ENCODE measurements at places on chromosomes 7 and 10.

DNA sequence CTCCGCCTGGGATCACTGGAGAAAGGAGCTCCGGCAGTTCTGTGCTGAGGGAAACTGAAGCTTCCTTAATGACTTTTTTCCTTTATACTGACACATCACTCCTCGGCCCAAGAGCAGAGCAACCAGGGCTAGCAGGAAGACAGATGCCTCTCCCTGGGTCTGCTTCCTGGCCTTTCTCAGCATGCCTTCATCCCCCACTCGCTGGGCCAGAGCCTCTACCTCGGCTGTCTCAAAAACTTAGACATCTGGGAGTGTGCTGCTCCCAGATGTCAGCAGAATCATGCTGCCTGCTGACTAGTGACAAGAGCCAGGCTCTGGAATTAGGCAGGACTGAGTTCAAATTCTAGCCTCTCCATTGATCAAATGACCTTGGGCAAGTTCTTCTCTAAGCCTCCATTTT, 24.4 kb upstream of the LRRC4 start:
- DNase-seq = no peak

DNA sequence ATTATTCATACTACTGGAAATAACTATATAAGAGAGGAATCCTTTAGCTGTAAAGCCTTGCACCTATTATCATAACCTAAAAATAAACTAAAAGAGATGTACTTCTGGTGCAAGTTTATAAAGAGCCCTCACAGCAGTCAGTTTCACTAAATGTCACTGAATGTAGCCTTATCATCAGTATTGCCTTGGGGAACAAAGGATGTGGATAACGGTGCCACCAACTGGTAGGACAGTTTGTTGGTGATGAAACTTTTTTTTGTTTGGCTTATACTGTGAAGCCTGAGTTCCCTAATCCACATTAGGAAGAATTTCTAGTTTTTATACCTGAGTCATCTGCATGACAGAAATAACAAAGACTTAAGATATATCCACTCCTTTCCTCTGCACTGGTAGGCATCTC, 117.9 kb upstream of the COL1A2 start:
- no peak for DNase-seq

GRCh38 chr10:44388641-44389040, 3.7 kb upstream of the CXCL12 start:
- DNase-seq = no peak

- no peak for DNase-seq
These were observed 6.9 kb upstream of the CYTH3 start for GRCh38 chr7:6279341-6279740.

- DNase-seq = peak; percentile 76
These were observed 4.2 kb upstream of the UPP1 start for GRCh38 chr7:48084727-48085432.

DNA sequence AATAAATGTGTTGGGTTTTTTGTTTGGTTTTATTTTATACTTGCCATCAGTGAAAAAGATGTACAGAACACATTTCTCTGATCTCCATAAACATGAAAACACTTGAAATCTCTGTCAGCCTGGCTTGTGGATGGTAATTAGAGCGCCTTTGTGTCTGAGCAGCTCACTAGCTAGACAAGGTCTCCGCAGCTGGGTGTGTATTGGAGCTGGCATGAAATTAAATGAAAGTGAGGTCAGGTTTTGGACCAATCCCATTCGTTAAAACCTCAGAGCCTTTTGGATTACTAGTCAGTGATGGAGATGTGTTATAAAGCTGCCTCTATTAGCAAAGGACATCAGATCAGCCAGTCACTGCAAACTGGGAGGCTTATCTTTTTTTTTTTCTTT, 2.7 kb downstream of the FRAT1 start:
- no peak for DNase-seq

DNA sequence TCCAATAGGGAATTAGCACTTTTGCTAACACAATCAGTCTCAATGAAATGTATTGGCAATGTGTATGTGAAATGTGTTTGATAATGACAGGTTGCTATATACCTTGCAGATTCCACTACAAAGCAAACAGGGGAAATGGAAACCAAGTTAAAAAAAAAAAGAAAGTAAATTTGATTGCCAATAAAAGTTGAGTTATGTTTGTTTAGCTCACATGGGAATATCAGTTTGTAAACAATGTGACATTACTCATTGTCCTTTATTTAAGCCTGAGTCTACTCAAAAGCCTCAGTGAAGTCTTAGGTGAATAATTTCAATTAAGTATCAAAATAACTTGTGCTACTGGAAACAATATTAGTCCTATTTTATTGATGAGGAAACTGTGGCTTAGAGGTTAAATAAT, 285.2 kb downstream of the CACNA2D1 start:
- DNase-seq = no peak

- no peak for DNase-seq
These were observed 103.8 kb downstream of the ATE1 start for GRCh38 chr10:121823993-121824463.

GRCh38 chr7:27423290-27423689, 180.7 kb downstream of the EVX1 start:
- DNase-seq = no peak

DNA sequence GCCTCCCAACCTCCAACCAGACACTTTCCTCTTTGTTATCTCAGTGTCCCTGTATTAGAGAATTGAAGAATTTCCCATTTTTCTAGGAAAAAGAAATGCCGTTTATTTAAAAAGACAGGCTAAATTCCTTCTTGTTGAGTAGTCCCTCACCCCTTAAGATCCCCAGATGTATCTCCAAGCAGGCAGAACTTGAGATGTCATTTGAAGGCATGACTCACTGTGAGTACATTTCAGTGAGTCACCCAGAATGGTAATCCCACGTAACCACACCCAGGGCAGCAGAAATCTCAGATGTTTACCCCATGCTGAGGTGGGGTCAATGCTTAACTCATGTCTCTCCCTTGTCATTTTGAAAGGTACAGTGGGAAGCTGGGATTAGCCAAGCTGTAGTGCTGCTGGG, 4.4 kb downstream of the ZNF655 start:
- peak; percentile 24 for DNase-seq

DNA sequence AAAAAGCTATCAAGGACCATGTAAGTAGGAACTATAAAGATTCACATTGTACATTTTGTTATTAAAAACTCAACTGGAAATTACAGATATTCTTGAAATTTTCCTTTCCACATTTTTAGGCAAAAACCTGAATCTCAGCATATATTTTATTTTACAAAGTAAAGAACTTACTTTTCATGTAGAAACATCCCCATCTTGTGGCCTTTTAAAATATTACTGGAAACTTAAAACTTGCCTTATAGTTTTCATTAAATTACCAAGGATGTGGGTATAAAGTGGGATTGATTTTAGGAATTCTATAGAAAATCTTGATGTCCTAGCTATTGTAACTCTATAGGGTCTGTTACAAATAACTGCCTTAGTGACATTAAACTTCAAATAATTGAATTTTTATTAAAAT, 10.6 kb downstream of the DBF4 start:
- DNase-seq = no peak

- peak; percentile 43 for DNase-seq
These were observed 33.8 kb upstream of the ZFAND2A start for GRCh38 chr7:1193593-1194424.

DNA sequence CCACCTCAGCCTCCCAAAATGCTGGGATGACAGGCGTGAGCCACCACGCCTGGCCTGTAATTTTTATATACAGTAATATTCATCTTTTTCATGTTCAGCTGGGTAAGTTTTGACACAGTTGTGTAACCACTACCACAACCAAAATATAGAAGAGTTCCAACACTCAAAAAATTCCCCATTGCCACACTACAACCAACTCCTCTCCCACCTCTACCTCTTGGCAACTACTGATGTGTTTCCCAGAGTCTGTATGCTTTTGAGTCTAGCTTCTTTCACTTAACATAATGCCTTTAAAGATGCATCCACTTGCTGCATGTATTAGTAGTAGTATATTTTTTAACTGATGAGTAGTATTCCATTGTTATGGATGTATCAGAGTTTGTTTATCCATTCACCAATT, 90.7 kb downstream of the SRPK2 start:
- DNase-seq = no peak

GRCh38 chr7:50687096-50687495, 95.6 kb downstream of the GRB10 start:
- no peak for DNase-seq

DNA sequence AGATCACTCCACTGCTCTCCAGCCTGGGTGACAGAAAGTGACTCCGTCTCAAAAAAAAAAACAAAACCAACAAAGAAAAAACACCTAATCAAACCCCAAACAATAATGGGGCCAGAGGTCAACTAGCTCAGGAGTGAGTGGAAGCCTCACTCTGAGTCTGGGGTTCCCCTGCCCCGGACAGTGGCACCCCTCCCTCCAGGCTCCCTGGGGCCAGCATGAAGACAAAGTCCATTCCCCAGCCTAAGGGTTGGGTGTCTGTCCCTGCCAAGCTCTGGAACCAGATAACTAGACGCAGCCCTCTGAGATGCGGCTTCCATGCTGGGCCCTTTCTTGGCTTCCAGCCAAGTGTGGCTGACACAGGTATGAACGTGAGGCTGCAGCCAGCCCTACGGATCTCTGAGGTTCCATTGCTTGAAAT, 1.7 kb upstream of the FUOM start:
- DNase-seq = no peak

- no peak for DNase-seq
These were observed 19.1 kb upstream of the OGDHL start for GRCh38 chr10:49781247-49781646.

- DNase-seq = peak; percentile 1
These were observed 37.1 kb downstream of the CAMK2B start for GRCh38 chr7:44288381-44288685.

DNA sequence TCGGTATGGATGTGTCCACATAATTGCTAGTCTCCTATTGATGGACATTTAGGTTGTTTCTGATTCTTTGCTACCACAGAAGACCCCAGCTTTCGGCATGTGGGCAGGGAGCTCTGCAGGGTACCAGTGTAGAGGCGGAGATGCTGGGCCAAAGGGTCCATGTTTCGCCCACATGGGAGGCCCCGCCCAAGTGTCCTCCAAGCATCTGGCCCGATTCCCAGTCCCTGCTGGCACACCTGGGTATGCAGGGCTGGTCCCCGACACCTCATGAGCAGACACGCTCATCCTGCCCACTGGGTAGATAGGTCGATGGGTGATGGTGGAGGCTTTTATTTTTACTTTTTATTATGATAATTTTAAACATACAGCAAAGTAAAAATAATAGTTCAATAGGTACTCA, 19.4 kb upstream of the TBRG4 start:
- no peak for DNase-seq

- no peak for DNase-seq
These were observed 32.9 kb upstream of the JCAD start for GRCh38 chr10:30092151-30092790.

DNA sequence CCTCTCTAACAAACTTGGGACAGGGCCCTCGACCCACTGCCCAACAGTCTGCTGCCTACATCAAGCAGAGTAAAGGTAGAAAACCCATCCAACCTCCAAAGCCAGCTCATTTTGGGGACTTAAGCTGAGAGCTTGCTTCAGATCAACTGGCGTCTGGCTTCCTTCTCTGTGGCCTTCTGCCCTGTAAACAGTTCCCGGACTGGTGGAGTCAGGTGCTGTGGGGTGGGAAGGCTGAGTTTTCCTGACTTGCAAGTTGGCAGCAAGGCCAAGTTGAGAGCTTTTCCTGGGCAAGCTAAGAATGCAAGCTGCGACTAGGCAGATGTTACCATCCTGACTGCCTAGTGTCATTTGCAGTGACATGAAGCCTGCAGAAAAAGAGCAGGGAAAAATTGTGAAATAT, 3.7 kb downstream of the GALNT17 start:
- DNase-seq = no peak

DNA sequence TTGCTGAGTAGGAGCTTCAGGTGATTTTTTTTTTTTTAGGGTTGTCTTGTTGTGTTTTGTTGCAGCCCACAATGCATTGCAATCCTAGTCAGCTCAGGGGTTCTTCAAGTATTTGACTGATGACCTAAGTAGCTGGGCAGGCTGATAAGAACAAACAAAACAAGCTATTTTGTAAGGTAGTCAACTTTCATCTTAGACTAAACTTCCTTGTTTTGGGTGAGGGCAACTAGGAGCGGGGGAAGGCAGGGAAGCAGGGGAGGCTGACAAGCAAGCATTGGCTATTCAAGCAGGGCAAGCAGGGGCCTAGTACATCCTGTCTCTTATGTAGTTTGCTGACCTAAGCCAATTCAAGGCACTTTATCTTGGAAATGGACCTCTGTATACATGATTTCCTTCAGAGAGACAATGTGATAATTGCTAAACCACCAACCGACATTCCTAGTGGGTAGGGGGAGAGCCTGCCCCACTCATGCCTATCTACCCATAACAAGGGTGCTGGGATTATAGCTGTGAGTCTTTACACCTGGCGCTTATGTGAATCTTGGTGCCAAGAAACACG, 163.3 kb upstream of the PRKCQ start:
- DNase-seq = no peak

DNA sequence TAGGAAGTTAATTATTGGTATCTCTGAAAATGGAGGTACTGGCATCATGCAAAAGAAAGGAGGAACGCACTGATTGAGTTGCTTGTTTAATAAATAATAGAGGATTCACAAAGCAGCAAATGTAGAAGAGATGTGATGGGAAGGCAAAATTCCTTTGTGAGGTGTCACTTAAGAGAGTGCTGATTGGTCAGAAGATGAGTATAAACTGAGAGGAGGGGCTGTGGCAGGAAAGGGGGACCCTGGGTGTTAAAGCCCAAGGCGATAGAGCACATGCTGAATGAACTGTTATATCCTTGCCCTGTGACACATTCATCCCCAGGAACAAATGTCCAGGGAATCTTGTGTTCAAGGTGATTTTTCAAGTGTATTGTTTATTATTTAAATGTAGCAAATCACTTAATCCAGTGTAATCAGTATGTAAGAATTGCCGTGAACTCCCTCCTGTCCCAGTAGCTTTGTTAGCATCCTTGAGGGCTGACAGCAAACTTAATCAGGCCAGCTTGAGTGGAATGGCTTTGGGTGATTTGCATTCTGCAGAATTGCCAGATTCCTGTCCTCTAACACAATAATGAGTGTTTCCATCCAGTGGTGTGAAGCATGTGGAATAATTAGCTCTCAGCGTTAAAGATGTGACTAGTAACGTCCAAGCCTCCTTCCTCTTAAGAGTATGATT, 111.9 kb downstream of the CHN2 start:
- no peak for DNase-seq

DNA sequence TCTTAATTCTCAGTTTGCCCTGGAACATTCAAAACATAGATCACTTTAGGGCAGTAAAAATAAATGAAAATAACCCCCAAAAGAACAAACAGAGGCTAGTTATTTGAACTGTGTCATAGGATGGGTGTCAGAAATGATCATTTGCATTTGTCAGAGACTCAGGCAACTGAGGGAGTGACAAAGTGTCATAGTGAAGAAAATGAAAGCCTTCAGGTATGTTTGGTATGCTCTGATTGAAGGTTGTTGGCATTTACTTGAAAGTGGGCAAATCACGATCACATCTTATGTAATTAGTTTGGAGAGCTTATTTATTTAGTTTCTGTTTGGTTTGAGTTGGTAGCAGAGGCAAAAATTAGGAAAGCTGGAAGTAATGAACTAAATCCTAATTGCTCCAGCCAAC, 880.9 kb downstream of the ANKRD7 start:
- no peak for DNase-seq

DNA sequence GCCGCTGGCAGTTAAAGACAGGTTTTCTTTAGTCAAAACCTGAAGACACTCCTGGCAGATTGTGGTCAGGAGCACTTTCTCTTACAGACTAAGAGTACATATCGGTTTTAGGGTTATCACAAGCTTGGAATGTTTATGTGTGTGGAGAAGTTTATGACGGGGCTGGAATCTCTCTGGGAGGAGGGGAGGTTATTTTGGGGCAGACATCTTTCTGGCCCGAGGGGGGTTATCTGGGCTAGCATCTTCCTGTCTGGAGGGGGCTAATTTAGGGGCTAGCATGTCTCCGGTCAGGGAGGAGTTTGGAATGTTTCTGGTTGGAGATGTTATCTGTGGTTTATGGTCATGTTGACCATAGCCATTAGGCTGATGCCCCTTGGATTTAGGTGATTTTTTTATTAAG, 141.2 kb upstream of the KIF5B start:
- DNase-seq = no peak

All from activated gamma-delta T cell treated with Interleukin-2 at 50 U/mL for 16 hours (primary cell).